ENCODE measurements at places on chromosomes 16 and 17. TPM values are rescaled to one million over a fixed set of nuclear protein-coding genes. Genes with fewer than 3 reads are reported as not detected.

- DNase-seq = no peak
Measured at GRCh38 chr17:10751563-10751962, 21.7 kb upstream of the TMEM220 start.

- no peak for DNase-seq
Measured at GRCh38 chr17:80981062-80981902, 10.4 kb upstream of the CHMP6 start.

GRCh38 chr16:23279721-23280153, 22.4 kb upstream of the SCNN1B start:
- no peak for DNase-seq

GRCh38 chr16:8511464-8511863, 78.8 kb downstream of the TMEM114 start:
- DNase-seq = no peak

DNA sequence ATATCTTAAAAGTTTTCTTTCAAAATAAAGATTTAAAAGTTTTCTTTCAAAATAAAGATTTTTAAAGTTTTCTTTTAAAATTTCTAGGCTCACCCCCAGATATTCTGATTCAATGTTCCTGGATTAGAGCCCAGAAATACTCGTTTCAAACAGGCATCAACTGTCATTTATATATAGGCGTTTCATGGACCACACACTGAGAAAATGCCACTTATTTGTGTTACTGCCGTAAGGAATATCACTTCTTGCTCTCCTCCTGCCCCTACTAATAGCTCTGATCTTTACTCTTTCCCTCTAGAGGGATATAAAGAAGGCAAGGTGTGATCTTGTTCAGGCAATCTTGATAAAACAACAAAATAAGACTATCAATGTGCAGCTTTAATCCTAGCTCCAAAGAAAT, 1324.1 kb downstream of the CDH8 start:
- no peak for DNase-seq

- no peak for DNase-seq
Measured at GRCh38 chr17:30300818-30301217, 9.1 kb upstream of the BLMH start.

DNA sequence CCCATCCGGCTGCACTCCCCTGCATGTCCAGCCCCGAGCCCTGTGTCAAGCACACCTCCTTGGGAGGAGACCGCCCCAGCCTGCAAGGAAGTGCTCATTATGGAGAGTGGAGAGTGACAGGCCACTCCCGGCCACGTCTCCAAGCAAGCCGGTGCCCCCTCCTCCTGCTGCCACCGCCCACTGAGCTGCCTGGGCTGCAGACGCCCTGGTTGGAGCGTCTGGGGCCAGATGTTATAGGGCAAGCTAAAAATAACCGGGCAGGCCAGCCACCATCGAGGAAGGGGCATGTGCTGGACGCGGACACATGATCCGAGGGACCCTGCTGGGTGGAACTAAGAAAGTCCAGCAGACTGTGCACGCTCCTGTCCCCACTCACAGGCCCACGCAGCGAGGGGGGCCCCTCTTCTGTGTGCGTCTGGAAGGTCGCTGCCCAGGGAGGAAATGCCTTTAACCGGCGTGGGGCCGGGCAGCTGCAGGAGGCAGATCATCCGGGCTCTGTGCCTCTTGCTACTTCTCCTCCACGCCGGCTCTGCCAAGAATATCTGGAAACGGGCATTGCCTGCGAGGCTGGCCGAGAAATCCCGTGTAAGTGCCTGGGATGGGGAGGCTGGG, at the start of gene WFDC1:
TSS of gene WFDC1 (plus strand) at position 348 of the 612 bp plus-strand sequence. CDS start at position 442, 94 bp downstream.
- peak; percentile 4 for DNase-seq

- DNase-seq = no peak
Measured at GRCh38 chr16:85820604-85821372, 21.3 kb downstream of the COX4I1 start.

GRCh38 chr16:82137822-82138167, 32.2 kb downstream of the MPHOSPH6 start:
- no peak for DNase-seq

DNA sequence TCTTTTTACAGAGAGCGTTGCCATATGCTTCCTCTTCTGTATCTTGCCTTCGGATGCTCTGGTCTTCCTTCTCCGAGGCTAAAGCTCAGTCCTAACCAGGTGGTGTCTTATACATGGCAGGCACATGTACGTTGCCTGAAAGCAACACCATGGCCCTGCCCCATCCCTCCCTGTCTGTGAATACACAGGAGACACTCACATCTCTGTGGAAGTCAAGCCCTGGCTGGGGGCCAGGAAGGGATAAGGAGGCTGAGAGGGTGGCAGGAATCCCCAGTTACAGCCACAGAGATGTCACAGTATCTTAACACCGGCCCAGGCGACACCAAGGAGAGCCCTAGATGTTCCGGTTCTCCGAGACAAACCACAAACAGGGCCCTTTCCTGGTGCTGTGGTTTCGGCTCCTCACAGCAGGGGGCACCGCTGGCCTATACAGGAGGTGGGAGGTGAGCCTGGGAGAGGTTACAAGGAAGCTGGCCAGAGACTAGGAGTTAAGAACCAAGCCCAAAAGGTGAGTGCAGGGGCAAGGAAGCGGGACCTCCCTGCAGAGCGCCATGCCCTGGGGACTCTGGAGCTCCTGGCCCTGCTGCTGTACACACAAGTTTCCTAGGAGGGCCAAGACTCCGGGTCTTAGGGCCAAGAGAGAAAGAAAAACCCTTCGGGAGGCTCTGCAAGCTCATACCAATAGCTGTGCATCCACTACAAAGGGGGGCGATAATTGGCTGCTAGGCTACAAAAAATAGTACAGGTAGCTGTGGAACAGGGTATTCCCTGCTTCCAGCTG, 41.7 kb downstream of the SRL start:
- DNase-seq = peak; percentile 5

GRCh38 chr17:48995304-48995973, 1.7 kb upstream of the IGF2BP1 start:
- DNase-seq = peak; percentile 18

The TMEM95 gene
- not detected for total RNA-seq

The EVI2A gene
- total RNA-seq = 0.13 TPM

The CTF1 gene
- 0.13 TPM for total RNA-seq

The SOST gene
- total RNA-seq = not detected

The TMEM106A gene
- total RNA-seq = 1.2 TPM

The SLX1B gene
- total RNA-seq = 21.9 TPM

Measured in dermis microvascular lymphatic vessel endothelial cell (primary cell).